ENCODE measurements at places on chromosomes 7 and 10.

GRCh38 chr10:124267911-124268549 lies 150.7 kb downstream of the OAT start:
- DNase-seq = no peak

- DNase-seq = no peak
Measured at GRCh38 chr7:116511552-116512519, 12.3 kb downstream of the CAV2 start.

DNA sequence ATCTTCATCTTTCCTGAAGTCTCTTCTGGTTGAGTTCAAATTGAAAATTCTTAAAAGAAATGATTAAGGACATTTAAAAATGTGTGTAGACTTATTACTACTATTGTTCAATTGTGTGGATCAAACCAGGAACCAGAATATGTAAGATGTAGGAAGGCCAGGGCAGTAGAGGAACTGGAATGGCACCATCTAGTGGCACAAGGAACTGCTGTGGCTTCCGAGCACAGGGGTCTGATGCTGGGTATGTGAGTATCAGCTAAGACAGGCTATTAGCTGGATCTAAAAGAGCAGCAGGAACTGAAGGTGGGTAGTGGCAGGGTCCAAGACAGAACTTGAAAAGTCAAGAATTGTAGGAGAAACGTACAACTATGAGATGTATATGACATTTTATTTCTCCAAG lies 247.3 kb downstream of the SEMA3A start:
- no peak for DNase-seq

- no peak for DNase-seq
Measured at GRCh38 chr10:127364034-127364433, 167.6 kb upstream of the INSYN2A start.

DNA sequence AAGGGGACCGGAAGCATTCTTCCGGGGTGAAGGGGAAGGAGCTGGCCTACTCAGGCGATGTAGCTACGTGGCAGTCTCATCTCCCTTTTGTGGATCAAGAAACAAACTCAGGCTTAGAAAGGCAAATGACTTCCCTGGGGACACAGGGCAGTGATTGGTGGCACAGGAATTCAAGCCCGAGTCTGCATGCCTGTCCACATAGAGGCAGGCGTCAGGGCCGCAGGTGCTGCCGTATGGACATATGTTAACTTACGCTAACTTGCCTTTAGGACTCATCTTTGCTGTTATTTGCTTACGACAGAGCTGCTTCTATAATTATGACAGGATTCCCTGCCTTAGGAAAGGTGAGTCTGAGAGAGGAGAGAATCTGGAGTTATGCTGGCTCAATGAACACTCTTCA lies 42.3 kb upstream of the KLF6 start:
- DNase-seq = no peak

- no peak for DNase-seq
Measured at GRCh38 chr10:76697923-76698322, 939.7 kb downstream of the KCNMA1 start.

DNA sequence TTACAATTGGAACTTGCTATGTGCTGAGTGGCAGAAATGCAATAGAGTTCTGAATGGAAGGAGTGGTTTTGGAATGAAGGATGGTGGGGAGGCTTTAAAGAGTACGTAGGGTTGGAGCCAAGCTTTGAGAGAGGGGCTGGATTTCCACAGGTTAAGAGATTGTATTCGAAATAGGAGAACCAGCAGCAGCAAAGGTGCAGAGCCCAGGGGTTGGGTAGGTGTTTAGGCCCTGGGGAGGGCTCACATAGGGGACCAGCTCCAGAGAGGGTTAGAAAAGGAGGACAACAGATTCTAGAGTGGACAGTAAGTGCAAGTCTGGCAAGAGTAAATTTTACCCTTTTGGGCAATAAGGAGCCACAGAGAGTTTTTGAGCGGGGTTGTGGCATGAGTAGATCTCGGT lies 297.2 kb downstream of the RPS24 start:
- DNase-seq = no peak

GRCh38 chr7:95317546-95317945 lies 6.8 kb downstream of the PON1 start:
- no peak for DNase-seq

GRCh38 chr7:116754186-116754585 lies 82.2 kb downstream of the MET start:
- no peak for DNase-seq

DNA sequence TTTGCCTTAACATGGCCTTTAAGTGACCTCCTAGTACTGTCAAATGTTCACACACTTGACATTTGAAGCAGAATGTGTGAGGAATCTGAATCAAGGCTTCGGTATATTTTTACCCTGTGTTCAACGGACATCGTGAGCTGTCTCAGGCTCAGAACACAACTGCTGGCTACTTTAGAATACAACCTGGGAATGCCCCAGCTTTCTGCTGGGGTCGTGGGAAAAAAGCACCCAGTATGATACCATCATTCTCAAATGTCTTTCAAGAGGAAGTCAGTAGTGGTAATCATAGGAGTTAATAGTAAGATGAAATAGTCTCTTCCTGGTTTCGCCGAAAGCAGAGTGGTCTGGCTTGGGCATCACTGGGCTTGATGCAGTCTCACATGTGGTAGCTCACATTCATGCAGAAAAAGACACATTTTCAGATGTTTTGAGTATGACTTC lies 67.2 kb downstream of the CREB5 start:
- DNase-seq = no peak

All from NCI-H510A (cell line).